ENCODE measurements at places on chromosomes 16 and 17.

- no peak for DNase-seq
These were observed 97.8 kb downstream of the TMEM100 start for GRCh38 chr17:55624772-55625433.

- no peak for DNase-seq
These were observed 544 bp upstream of the EVI2A start for GRCh38 chr17:31321966-31322365.

DNA sequence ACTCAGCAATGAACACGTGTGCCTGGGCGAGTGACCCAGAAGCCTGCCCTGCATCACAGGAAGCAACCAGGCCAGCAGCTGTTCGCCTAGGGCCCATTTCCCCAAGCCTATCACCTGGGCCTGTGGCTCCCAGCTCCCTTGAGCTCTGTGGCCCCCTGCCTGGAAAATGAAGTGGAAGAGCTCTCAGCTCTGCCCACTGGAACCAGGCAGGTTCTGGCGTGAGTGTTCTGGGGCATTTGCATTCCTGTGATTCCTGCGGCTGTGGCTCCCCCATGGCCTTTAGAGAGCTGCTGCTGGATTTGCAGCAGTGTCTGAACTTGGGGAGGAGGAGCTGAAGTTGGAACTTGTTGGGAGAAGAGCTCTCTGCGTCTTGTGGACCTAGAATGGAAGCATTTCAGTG lies 22.8 kb downstream of the PGS1 start:
- no peak for DNase-seq

GRCh38 chr17:74742978-74743545 lies 5.4 kb upstream of the NHERF1 start:
- no peak for DNase-seq

- DNase-seq: no peak
These were observed 14.3 kb downstream of the CNOT1 start for GRCh38 chr16:58615280-58615679.

DNA sequence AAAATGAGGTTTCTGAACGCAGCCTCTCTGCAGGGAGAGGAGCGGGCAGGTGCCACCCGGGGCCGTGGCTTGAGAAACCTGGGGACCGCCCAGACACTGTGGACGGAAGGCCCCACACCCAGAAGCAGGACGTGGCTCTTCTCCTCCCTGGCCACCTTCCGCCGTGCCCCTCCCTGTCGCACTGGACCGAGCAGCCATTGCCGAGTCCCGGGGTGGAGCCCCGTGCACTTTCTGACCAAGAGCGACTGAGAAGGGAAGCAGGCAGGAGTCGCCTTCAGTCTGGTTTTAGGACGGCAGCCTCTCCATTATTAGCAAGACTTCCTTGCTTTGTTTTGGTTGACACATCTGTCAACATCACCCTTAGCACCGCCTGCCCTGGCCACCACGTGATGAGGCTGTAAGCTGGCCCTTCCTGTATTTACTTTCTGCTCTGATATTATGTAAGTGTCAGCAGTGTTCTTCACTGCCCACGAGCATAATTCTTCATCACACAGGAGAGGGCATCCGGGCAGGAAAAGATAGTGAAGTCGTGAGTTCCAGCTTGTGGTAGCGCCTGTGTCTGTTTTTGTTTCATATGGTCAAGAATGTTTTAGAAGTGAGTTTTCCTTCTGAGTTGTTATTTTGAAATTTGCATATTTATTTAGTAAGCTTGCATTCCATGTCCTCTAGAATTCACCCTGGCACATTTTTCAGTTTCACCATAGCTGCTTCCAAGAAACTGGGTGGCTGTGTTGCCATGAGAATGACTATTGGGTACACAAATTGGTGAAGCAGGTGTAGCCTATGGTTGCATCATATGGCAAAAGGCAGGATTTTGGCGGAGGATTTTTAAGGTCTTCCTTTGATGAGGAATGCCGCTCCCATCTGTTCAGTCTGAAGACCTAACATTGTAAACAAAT lies 1.0 kb downstream of the HERPUD1 start:
- peak; percentile 83 for DNase-seq

- no peak for DNase-seq
These were observed 6.9 kb downstream of the METRNL start for GRCh38 chr17:83086199-83086880.

DNA sequence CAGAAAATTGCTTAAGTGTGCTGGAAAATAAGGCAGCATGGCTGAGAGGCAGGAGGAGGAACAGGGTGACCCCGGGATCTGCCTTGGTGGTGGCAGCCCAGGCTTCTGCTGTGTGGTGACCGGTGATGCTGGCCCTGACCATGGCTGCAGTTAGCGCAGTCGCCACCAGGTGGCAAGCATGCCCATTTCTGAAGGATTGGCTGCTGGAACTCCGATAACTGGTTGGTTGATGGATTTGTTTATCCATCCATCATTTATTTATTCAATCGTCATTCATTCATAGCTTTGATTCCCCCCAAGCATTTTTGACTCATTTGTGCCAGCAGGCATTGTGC lies 29.1 kb upstream of the ITGA3 start:
- peak; percentile 71 for DNase-seq

DNA sequence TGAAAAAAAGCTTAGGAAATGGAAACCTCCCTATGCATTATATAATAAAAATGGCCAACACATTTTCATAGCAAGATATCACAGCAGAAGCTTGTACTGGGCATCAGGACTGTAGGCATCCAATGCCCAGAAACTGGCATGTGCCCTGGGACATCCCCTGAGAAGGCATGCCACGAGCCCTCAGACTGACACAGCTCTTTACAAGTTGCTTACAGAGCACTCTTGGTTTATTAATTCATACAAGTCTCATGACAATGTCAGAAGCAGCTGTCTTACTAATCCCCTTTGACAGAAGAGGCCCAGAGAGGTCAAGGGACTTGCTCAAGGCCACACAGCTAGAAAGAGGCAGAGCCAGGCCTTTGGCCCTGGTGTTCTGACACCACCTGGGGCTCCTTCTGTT lies 5.6 kb upstream of the CCL2 start:
- peak; percentile 31 for DNase-seq

DNA sequence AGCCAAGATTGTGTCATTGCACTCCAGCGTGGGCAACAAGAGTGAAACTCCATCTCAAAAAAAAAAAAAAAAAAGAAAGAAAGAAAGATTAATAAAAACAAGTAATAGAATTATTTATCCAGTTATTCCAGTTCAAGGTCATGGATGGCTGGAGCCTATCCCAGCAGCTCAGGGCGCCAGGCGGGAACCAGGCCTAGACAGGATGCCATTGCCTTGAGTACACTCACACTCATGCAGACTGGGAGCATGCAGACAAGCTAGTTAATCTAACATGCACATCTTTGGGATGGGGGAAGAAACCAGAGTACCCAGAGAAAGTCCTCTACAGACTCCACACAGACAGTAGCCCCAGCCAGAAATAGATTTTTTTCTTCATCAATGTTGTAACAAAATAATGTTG lies 17.9 kb downstream of the PDP2 start:
- no peak for DNase-seq

DNA sequence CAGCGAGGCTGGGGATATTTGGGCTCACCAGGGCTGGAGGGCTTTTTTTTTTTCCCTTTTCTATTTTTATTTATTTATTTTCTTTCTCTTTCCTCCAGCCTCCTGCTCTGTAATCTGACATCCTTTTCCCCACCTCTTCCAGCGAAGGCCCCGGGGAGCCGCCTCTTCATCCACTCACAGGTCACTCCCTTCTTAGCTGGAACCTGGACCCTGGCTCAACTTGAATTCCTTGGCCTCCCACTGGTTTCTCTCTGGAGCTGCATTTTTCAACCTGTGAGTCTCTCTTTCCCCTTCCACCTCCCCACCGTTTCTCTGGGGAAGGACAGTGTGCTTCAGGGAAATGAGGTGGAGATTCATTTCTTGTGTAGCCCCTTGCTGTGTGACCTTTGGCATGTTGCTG lies 82.0 kb downstream of the MRM1 start:
- no peak for DNase-seq

GRCh38 chr16:78795433-78795832 lies 696.0 kb downstream of the WWOX start:
- DNase-seq: no peak

DNA sequence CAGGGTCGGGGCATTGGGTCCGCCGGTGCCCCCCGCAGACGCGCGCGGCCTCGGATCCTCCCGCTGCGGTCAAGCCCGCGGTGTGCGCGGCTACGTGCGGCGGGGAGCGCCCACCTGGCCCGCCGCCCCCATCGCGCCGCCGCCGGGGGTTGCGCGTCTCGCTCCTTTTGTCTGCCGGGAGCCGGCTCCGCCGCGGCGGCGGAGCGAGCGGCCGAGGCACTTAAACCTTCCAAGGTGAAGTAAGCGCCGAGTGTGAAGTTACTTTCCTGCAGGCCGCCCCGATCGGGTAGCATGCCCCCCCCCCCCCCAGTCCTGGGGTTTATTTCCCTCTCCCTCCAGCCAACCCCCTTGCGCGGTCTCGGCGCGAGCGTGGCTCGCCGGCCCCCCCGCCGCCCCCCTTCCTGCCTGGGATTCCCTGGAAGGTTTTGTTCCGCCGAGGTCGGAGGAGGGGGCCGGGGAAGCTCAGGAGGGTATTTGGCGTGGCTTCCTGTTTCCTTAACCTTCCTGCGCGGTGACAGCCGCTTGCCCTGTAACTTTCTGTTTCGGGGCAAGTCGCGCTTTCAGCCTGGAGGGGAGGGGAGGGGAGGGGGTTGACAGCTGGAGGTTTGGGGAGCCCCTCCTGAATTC lies 56.6 kb upstream of the GSE1 start:
- peak; percentile 73 for DNase-seq

- DNase-seq: peak; percentile 59
These were observed 170.1 kb upstream of the CDH13 start for GRCh38 chr16:82456683-82457082.

GRCh38 chr17:15926039-15926740 lies 18.7 kb upstream of the ADORA2B start:
- no peak for DNase-seq

DNA sequence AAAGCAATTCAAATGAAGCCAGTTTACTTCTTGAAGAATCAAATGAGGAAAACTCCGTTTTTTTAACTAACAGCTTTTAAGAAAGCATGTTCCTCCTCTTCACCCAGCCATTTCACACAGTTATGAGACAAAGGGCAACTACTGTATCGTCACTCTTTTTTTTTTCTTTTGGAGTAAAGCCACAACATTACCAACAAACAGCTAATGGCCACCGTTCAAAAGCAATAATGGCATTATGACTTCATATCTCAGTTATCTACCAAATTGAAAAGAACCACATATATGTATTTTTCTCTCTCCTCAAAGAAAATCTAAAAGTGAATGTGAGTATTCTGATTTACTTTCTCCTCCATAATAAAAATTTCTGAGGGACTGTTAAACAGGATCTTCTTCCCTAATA lies 14.5 kb downstream of the GRB2 start:
- DNase-seq: no peak

- DNase-seq: no peak
These were observed 49.2 kb downstream of the TNRC6A start for GRCh38 chr16:24778671-24779070.

- no peak for DNase-seq
These were observed 117.9 kb upstream of the MPHOSPH6 start for GRCh38 chr16:82287937-82288336.

DNA sequence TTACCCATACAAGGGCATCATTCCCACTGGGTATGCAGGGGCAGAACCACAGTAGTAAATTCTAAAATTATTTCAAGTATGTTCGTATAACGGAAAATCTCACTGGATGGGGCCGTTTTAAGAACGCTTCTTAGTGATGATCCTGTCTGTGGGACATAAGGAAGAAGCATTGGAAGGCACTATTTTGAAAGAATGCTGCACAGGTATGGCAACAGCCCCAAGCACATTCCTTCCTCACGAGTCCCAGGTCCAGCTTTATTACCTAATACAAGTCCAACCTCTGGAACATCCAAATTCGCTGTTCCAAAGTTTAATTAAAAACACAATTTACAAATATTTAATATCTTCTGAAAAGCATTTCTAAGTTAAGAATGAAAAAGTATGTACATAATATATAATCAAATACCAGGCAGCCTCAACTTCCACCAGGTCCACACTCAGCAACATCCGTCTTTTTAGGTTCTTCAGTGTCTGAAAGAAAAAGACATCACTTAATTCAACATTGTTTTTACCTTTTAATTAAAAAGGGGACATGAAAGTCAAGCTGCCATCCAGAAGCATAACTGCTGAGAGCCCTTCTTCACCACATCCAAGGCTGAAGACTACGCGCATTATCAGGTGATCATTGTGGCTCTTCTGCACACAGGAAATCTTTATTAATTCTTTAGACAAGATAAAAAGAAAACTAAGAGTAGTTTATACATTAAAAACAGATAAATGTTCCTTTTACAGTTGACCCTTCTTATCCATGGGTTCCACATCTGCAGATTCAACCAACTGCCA lies 49.8 kb downstream of the BRD7 start:
- no peak for DNase-seq

DNA sequence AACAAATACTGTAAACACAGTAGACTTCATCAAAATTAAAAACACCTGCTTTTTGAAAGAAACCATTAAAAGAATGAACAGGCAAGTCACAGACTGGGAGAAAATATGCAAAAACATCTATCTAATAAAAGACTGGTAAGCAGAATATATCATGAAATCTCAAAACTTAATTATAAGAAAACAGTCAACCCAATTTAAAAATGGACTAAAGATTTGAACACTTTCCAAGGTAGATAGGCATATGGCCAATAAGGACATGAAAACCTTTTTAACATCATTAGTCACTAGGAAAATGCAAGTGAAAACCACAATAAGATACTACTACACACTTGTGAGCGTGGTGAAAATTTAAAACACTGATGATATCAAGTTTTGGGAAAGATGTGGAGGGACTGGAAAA lies 218.7 kb downstream of the CEP112 start:
- no peak for DNase-seq

DNA sequence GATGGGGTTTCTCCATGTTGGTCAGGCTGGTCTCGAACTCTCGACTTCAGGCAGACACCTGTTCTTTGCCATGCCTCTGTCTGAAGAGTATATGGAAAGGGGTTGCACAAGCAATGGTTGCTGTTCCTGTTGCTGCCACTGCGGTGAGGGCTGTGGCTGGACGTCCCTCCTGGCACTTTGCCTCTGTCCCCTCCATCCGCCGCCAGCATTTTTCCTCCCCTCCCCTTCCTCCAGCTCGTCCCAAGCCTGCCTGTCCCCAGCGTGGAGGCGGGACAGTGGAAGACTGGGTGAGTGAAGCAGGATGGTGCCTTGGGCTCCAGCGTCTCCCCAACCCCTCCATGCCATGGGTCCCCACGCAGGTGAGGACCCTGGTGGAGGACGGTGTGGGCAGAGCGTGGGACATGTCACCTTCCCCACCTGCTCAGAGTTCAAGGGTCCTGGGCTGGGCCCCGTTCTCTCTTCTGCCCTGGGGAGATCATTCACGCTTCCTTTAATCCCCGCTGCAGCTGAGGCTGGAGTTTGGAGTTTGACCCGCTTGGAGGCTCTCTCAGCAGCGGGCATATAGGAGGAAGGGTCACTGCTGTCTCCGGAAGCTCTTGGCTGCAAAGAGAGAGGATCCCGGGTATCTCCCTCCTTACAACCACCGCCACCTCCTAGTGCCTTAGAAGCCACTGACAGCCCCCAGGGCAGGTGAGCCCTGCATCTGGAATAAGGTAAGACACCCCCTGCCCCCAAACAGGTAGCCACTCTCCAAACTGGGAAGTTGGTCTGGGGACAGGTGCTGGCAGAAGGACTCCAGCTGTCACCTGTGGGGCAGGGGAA lies at the start of gene SLC5A11:
SLC5A11 (plus strand) TSS at position 238 of the 822 bp plus-strand sequence. CDS start 12,681 bp downstream, outside the sequence.
- no peak for DNase-seq

GRCh38 chr17:74579900-74580299 lies 12.2 kb downstream of the CD300LD start:
- DNase-seq: no peak

GRCh38 chr17:82338858-82339633 lies 5.5 kb upstream of the SECTM1 start:
- DNase-seq: no peak

Data from RPMI8226 (cell line).